ENCODE measurements at places on chromosomes 5 and 9.

DNA sequence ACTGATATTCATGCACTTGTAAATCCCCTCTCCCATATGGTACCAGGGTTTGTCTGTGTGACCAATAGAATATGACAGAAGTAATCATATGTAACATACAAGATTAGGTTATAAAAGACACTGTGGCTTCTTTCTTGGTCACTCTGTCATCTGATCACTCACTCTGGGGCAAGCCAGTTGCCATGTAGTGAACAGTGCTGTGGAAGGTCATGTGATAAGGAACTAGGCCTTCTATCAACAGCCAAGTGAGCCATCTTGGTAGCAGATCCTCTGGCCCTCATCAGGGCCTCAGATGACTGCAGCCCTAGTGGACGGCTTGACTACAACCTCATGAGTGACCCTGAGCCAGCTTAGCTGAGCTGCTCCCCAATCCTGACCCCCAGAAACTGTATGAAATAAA is 30.0 kb upstream of the MATR3 start:
- DNase-seq: no peak

DNA sequence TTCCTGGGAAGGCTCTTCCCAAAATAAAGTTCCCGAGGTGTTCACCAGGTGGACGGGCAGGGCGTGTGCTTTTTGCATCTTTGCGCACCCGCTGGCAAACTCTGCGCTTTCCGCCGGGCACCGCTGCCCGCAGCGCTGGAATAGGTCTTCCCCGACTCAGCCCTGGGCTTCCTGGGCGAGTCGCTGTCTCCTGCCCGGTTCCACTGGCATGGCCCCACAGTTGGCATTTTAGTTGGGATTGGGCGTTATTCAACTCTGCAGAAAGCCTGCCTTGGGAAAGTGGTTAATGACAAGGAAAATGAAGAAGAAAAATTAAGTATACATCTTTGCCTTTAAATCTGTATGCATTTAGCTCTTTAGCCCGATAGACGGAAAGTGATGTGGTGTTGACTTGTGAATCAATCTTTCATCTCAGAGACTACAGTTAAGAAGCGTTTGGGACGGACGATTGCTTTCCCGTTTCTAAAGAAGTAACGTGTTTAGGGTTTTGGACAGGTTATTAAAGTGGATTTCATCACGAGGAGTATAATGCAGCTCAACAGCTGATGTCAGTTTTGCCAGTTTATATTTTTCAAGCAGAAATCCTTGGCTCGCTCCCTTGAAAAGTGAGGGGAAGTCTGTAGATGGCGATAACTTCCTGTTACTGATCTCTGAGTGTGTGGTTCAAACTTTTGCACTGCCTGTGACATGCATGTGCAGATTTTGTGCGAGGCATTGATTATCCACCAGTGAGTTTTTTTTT is 946 bp downstream of the ADCY2 start:
- no peak for DNase-seq

- DNase-seq: no peak
Observed at GRCh38 chr5:32023816-32024215, 150.3 kb downstream of the GOLPH3 start.

- DNase-seq: peak; percentile 78
Observed at GRCh38 chr9:108049026-108049607, 559.5 kb upstream of the KLF4 start.

DNA sequence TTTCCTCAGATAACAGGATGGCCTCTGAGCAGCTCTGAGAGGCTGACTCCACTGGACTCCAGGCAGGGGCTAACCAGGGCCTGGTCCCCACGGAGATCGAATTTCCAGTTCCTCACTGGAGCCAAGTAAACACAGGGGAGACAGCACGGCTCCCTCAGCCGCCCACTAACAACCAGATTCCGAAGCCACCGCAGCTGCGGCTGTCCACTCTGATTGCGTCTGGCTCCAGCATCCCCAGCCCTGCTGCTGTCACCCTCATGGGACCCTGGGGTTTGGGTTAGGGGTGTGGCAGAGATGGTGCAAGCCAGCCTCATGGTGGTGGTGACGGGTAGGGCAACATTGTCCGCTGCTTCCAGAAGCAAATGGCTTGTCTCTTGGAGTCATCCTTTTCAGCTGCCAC is 172.6 kb downstream of the RGS3 start:
- DNase-seq: no peak

DNA sequence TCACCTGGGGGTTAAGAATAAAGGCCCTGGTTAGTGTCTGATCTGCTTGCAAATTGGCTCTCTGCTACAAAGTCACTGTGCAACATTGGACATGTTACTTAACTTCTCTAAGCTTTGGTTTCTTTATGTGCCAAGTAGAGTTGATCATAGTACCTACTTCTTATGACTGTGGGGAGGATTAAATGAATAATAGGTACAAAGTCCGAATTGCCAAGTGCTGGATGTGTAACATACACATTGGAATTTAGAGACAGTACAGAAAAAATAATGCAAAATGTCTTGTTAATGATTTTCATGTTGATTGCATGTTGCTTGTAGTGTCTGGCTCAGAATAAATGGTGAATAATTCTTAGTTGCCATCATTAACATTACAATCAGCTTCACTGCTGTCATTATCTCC is 2.2 kb downstream of the DOCK8 start:
- DNase-seq: no peak

DNA sequence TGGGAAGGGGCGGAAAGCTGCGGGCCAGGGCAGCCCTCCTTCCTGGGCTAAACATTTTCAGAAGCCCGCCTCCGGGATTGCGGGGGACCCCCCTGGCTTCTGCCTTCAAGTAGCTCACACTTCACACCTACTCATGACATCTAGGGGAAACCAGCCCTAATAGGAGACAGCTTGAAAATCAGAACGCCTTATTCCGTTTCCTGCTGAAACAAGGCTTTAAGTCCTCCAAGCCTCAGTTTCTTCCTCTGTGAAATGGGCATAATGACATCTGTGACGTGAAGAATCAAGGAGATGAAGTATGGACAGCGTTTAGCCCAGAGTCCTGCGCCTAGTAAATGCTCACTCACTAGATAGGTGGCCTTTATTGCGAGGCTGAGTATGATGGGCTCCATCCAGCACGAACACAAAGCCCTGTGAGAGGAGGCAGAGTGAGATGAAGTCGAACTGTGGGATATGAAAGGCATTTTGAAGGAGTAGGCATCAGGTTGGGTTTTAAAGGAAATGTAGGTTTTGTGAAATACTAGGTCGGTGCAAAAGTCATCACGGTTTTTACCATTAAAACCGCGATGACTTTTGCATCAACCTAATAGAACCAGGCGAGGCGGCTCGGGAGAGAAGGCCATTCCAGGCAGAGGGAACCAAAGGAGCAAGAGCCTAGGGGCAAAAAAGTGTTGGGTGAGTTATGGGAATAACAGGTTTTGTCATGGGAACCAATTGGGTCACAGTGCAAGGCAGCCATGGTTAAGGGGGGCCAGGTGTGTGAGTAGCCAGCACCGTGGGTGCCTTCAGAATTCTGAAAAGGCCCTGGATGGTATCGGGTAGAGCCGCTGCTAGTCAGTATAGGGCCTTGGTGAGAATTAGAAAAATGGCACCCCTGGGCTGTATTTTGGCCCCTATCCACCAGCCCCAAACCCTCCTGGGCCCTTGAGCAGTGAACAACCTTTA is 1.0 kb upstream of the TSC1 start:
- DNase-seq: no peak

DNA sequence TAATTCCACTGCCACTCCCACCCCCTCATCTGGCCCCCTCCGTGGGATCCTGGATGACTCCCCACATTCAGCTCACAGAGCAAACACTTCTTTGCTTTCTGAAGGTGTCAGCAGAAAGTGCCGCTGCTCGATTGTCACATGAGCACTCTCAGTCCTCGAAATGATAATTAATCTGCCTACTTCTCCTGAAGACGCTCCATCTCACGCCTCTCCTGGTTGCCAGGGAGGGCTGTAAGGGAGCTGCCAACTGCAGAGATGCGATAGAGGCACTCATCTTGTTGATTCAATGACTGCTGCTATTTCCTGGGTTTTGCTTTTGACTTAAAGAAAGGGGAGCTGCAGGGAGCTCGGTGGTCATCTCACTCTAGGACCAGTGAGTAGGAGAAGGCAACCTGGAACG is 206.5 kb downstream of the DAB2IP start:
- DNase-seq: no peak

- DNase-seq: no peak
Observed at GRCh38 chr5:172276214-172276613, 7.3 kb downstream of the UBTD2 start.

DNA sequence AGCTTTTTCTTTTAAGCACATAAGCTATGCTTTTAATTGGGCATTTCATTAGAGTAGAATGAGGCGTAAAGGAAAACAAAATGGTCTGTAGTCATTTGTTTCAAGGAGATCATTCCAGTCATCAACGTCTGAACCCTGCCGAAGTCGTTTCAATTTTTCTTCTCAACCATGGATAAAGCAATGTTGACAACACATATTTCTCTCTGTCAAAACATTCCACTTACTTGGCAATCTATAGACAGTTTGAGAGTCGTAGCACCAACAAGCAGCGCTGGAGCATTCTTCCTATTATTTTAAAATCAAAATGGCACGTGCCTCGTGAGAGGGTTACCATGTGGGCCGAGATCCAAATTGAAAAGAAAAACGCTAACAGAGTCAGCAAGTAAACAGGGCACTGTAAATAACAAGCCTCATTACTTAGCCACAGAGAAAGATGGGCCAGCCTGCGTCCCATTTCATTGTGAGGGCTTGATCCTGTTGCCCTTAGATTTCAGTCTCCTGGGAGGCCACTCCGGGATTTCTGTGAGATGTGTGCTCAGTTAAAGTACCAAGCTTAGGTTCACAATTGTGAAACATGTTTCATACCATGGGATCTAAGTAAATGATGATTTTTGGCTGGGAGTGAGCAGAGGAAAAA is 422.9 kb downstream of the DTWD2 start:
- no peak for DNase-seq

DNA sequence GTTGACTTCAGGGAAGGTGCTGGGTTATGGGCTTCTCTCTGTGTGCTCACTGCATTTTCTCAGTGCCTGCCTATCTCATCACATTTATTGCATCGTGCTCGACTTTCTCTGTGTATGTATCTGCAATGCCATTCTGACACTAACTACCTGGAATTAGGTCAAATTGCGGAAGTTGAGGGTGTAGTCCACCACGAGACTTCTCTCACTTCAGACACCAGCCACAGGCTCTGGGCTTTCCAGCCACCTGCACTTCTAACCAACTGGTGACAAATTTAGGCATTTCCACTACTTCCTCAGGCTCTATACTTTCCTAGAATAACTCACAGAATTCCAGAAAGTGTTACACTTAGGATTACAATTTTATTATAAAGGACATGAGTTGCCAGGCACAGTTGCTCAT is 188.6 kb upstream of the ZNF608 start:
- no peak for DNase-seq

DNA sequence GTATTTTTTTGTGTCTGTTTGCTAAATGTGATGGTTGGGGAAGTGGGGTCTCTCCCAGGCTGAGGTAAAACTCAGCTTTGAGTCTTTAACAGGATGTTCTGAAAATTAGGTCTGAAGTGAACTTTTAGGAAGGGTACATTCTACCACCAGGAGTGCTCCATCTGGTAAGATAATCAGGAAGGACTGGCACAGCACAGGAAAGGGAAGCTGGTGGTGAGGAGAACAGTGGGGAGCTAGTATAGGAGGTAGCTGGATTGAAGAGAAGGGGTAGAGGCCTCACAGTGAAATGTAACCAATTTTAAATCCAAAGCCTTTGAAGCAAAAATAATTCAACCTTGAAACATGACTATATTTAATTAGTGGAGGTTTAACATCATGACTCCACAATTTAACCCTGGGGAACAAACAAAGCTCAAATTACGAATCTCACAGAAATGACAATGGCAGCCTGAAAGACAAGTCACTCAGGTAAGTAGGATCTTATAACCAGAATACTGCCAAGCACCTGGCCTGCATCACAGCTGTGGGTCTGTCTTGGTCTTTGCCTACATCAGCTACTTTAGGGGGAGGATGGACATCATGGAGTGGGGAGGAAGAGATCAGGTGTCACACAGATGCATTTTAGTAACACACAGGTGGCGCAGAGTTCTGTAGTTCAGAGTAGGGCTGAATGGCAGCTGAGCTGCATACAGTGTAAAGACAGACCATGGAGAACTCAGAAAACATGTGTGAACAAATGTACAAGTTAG is 445.3 kb downstream of the DMRT2 start:
- DNase-seq: no peak

GRCh38 chr5:96017951-96018350 is 56.3 kb upstream of the ELL2 start:
- peak; percentile 90 for DNase-seq

- no peak for DNase-seq
Observed at GRCh38 chr5:40790947-40791593, 7.1 kb downstream of the PRKAA1 start.

- no peak for DNase-seq
Observed at GRCh38 chr5:158284242-158284641, 425.3 kb upstream of the CLINT1 start.

DNA sequence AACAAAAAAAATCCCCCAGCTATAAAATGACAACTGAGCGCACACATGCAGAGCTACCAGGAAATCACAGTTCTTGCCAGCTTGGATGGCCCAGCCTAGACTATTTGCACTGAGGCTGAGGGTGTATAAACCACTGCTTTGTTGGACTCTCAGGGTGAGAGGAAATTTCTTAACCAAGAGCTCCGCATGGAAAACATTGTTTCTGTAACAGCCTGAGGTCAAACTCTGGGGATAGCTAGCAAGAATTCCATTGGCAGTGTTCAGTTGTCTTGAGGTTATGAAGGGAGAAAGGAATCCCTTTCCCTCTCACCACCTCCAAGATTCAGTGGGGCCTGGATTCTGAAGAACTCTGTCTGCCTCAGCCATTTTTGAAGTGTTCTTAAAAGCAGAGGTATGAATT is 360.0 kb downstream of the OSTF1 start:
- no peak for DNase-seq

DNA sequence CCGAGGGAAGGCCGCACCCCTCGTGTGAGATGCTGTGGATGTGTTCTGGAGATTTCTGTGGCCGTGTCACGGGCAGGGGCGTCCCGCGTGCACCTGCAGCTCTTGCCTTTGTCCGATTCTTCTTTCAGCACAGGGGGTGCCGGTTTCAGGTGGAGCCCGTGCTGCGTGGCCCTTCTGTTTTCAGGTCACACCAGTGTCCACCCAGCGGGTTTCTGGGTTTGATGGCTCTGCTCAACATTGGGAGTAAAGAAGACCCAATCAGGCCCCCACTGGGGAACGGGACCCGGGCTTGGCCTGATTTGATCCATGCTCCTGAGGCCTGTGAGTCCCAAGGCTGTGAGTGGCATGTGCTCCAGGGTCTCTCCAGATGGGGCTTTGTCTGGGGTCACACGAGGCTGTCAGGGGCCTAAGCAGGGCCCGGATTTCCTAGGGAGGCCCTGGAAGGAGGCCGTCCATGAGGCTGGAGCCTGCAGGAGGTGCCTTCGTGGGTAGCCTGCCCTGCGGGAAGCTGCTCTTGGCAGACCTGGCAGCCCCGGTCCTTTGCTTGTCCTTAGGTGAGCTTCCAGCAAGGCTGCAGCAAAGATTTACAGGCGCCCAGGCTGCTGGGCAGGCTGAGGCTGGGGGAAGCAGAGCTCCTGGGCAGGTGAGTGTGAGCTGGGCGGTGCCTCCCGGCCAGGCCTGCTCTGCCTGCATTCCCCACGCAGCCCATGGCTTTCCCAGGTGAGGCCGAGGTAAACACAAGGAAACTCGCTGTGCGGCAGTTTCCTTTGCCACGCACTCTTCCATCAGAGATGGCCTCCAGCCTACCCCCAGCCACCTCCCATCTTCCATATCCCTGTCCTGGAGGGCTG is 12.8 kb downstream of the MRPL36 start:
- no peak for DNase-seq

Data from AG04449 (cell line).